Tibial nerve (tissue), 4 donors: ENCODE measurements at places on chromosomes 6 and 20. TPM values are rescaled to one million over a fixed set of nuclear protein-coding genes. Genes with fewer than 3 reads are reported as not detected.

- no peak overlapping the region for H3K4me3 ChIP-seq
- peaks cover 4% of the 10 kb centered on the region for H3K4me1 ChIP-seq
- DNase-seq = no peak
- H3K36me3 ChIP-seq = peaks cover 3% of the 10 kb centered on the region
These were observed 8.9 kb downstream of the SNHG17 start for GRCh38 chr20:38426006-38426897.

- no peak overlapping the region for H3K27ac ChIP-seq
- H3K4me3 ChIP-seq = no peak overlapping the region
- H3K27me3 ChIP-seq = no peaks in the 10 kb centered on the region
- DNase-seq = no peak
- no peaks in the 10 kb centered on the region for H3K4me1 ChIP-seq
These were observed 2.2 kb upstream of the RRBP1 start for GRCh38 chr20:17684077-17684888.

The CDH26 gene
- total RNA-seq = 2.5 TPM

The CEP85L gene
- 47.4 TPM for total RNA-seq
